ENCODE measurements at places on chromosomes 7 and 10.

DNA sequence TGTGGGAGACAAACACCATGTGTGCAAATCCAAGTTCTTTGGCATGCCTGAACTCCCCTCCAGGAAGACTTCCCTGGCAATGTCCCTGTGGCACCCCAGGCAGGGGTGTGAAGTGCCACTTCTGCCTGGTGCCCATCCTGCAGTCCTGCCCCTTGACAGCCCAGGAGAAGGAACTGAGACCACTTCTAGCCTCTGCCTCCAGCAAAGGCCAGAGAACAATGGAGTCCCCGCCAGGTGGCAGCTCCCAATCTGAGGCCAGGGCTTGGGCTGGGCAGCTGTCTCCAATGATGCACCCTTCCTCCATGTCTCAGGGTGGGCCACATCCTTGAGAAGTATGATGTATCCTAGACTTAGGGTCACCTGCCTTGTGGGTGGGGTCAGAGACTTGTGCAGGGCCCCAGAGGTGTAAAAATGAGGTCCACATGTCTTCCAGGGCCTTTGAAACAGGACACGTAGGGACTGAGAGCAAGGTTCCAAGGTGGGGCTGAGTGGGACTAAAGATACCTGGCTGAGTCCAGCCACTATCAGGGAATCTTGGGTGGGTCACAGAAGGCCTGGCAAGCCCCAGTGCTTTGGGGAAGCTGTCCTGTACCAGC, 5.5 kb downstream of the FXYD4 start:
- DNase-seq: no peak

- no peak for DNase-seq
Observed at GRCh38 chr7:102061981-102062390, 224.7 kb upstream of the SH2B2 start.

GRCh38 chr7:39105720-39106119, 128.0 kb downstream of the POU6F2 start:
- DNase-seq: no peak

GRCh38 chr7:17599733-17600339, 301.4 kb downstream of the AHR start:
- DNase-seq: no peak

GRCh38 chr10:12934777-12935176, 66.7 kb downstream of the CCDC3 start:
- no peak for DNase-seq

GRCh38 chr10:68796605-68797004, 30.7 kb upstream of the STOX1 start:
- DNase-seq: no peak

DNA sequence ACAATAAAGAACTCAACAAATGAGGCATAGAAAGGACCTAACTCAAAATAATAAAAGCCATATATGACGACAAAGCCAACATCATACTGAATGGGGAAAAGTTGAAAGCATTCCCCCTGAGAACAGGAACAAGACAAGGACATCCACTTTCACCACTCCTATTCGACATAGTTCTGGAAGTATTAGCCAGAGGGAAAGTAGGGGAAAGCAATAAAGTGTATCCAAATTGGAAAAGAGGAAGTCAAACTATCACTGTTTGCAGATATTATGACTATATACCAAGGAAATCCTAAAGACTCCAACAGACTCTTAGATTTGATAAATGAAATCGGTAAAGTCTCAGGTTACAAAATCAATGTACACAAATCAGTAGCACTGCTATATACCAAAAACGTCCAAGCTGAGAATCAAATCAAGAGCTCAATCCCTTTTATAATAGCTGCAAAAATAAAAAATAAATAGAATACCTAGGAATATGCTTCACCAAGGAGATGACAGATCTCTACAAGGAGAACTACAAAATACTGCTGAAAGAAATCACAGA, 4.8 kb downstream of the ANXA7 start:
- DNase-seq: no peak

GRCh38 chr10:5014936-5015335, 11.3 kb upstream of the AKR1C2 start:
- peak; percentile 4 for DNase-seq

GRCh38 chr10:129921801-129922597, 42.1 kb downstream of the EBF3 start:
- DNase-seq: no peak

- DNase-seq: no peak
Observed at GRCh38 chr10:62651341-62651740, 153.2 kb upstream of the ADO start.

DNA sequence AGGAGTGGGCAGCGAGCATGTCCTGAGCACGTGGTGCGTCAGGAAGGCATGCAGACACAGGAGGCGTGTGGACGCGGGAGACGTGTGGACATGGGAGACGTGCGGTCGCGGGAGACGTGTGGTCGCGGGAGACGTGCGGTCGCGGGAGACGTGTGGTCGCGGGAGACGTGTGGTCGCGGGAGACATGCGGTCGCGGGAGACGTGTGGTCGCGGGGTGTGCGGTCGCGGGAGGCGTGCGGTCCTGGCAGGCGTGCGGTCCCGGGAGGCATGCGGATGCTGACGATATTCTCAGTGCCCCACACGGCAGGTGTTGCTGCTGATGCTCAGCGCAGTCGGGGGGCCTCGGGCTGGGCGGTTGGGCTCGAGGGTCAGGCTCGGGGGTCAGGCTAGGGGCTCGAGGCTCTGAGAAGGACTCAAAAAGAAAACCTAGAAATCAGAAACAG, 94.2 kb downstream of the NKX6-2 start:
- DNase-seq: no peak

GRCh38 chr10:80596391-80597257, 58.9 kb downstream of the SH2D4B start:
- DNase-seq: peak; percentile 31

DNA sequence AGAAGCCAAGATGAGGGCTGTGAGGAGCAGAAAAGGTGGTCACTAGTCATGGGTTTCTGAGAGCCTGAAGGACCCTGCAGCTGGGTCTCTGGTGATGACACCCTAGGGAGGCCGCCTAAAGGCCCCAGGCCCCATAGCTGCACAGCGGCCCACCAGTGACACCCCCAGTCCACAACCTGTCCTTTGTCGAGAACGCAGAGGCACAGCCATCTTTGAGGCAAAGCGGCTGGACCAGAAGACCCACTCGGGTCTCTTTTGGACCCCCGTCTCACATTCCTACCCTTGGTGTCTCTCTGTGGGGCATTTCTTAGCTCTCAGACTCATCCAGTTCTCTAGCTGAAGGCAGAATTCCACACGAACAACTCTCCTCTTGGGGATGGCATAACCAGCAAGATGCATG, 18.8 kb downstream of the JCAD start:
- no peak for DNase-seq

GRCh38 chr7:124101173-124101768, 68.4 kb upstream of the TMEM229A start:
- no peak for DNase-seq

GRCh38 chr10:17742918-17743317, 9.1 kb upstream of the TMEM236 start:
- DNase-seq: peak; percentile 76

DNA sequence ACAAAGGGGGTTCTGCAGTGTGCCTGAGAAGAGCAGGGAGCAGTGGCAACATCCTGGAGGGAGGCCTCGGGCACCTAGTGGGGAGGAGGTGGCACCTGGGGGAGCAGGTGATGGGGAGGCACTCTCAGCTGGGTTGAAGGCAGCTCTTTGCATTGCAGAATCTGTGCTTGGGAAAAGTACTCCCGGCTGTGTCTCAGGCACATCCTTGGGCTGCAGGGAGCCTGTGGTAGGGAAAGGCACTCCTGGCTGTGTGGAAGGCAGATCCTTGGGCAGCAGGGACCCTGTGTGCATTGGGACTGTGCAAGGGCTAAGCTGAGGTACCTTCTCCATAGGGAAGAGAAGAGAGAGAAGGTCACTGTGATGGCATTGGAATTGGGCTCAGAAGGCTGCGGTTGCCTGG, 52.8 kb upstream of the ANTXRL start:
- no peak for DNase-seq

GRCh38 chr10:43851030-43851429, 202.3 kb upstream of the ZNF32 start:
- DNase-seq: no peak

DNA sequence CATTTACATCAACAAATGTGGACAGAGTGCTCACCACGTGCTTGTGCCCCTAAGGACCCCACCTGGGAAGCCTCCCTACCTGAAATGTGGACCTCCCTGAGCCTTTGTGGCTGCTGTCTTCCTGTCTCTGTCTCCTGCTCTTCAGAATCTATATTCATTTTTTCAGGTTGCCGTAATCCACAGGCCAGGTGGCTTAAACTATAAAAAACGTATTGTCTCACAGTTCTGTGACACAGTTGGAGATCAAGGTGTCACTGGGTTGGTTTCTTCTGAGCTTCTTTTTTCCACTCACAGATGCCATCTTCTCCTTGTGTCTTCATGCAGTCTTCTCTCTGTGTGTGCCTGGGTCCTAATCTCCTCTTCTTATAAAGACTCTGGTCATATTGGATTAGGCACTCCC, 5.6 kb upstream of the VSTM4 start:
- no peak for DNase-seq

- no peak for DNase-seq
Observed at GRCh38 chr10:27542812-27543211, 38.7 kb downstream of the RAB18 start.

- peak; percentile 35 for DNase-seq
Observed at GRCh38 chr10:3568392-3568791, 216.6 kb downstream of the KLF6 start.

- no peak for DNase-seq
Observed at GRCh38 chr7:55546814-55547213, 25.5 kb downstream of the VOPP1 start.
